Activated T-cell treated with anti-CD3 and anti-CD28 coated beads for 1 hour (primary cell): ENCODE measurements at places on chromosomes 4 and X.

DNA sequence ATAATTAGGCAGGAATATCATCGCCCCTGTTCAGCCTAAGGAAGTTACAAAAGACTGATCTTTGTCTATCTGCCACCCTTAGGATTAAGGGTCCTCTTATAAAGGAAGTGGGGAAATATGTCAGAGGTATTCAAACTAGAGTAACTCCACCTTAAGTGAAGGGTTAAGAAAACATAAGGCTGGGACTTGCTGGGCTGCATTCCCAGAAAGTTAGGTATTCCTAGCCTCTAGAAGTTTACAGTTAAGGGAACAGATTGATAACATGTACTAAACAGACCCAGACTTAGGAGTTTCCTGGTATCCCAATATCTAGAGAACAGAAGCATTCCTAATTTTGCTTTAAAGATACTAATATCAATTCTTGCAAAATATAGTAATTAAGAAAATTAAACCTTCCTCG is 6.0 kb downstream of the CXCL2 start:
- DNase-seq: no peak

GRCh38 chr4:53592122-53592521 is 836 bp upstream of the LNX1 start:
- DNase-seq: no peak

- DNase-seq: no peak
Observed at GRCh38 chr4:157929486-157929885, 243.3 kb downstream of the GASK1B start.

DNA sequence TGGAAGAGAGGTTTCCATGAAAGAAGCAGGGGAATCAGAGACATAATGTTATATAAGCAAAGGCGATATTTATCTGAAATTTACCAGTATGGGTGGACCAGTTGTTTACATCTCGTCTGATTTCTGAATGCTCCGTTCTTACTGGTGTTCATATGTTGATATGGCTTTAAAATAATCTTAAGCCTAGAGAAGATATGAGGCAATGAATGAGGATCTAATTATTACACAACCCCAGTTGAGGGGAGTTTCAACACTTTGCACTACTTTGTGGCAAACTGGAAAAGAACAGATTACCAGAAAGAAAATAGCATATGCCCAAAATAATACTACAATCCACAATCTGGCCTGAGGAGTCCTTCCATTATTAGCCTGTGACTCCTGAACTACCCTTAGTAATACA is 263.3 kb upstream of the MAGEB2 start:
- no peak for DNase-seq

DNA sequence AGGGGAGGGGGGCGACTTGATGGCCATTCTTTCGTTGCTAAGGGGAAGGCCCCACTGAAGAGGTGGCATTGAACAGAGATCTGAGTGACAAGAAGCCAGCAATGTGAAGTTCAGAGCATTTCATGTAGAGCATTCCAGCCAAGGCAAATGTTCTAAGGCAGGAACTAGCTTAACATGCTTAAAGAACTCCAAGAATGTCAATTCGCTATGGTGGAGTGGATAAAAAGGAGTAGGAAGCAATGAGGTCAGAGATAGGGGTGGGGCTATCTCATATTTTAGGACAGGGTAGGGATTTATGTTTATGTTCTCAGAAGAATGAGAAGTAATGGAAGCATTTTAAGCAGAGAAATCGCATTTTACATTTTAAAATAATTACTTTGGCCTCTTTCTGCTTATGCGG is 130.9 kb downstream of the TTC29 start:
- DNase-seq: no peak

DNA sequence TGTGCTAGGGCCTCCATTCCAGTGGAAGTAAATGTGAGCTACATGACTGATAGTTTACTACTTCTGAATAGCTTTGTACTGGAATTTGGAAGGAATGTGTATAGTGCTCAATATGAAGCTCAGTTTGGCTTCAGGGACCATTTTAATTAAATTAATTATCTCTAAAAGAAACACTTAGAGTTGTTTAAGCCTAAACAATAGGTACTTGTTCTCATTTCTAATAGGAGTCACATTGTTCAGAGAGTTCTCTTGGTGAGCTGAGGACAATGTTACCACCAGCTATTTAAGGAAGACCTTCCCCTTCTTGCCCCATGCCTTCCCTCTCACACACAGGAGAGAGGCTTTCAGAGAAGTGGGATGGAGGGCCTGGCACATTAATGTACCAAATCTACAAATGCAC is 78.3 kb downstream of the CHIC2 start:
- DNase-seq: no peak

GRCh38 chr4:171928336-171928735 is 115.1 kb downstream of the GALNTL6 start:
- DNase-seq: no peak

- no peak for DNase-seq
Observed at GRCh38 chrX:14351611-14352303, 177.6 kb upstream of the GLRA2 start.
